ENCODE measurements at places on chromosomes 5 and 9.

- no peak for DNase-seq
Measured at GRCh38 chr5:92800365-92800764, 780.7 kb downstream of the NR2F1-AS1 start.

DNA sequence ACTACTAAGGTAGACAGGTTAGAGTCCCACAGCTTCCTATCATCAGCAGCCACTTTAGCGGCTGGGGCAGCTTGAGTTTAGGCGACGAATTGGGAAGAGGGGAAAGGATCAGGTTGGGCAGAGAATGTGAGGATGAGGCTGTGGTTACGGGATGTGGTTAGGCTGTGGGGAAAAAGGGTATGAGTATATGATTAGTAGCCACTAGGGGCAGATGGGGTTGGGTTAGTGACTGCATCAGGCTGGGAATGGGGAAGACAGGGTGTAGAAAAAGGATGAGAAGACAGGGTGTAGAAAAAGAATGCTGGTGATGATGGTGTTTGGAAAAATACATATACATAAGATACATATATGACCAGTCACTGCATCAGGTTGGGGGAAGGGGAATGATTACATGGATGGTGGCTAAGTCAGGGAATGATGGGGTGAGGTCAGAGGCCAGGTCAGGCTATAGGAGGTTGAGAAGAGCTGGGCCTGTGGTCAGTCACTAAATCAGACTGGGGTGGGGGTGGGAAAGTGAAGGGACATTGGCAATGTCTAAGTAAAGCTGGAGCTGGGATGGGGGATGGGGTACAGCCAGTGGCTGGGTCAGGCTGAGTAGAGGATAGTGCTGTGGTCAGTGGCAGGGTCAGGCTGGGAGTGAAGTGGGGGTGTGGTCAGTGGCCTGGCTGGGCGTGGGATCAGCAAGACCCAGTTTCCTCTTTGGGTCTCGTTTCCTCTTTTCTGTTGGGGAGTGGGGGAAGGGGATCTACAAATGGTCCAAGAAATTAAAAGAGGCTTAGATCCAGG lies 2.1 kb downstream of the TLN1 start:
- DNase-seq: peak; percentile 28

DNA sequence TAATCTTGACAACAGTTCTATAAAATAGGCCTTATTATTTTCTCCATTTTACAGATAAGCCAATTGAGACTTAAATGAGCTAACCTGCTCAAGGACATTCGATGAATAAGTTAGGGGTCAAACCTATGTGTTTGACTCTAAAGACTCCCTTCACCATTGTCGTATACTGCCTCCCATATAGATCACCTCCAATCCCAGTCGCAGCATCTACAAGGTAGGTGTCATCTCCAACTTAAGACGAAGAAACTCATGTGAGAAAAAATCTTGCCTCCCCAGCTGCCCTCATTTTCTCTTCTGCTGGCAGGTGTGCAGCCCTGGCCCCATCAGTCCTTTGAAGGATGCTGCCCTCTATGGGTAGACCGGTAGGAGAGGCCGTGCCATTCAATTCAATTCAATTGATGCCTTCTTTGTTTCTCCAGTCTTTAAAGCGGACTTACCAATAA lies 75.2 kb upstream of the SMARCA2 start:
- DNase-seq: peak; percentile 30

GRCh38 chr9:133884907-133885744 lies 107.0 kb downstream of the VAV2 start:
- peak; percentile 63 for DNase-seq

DNA sequence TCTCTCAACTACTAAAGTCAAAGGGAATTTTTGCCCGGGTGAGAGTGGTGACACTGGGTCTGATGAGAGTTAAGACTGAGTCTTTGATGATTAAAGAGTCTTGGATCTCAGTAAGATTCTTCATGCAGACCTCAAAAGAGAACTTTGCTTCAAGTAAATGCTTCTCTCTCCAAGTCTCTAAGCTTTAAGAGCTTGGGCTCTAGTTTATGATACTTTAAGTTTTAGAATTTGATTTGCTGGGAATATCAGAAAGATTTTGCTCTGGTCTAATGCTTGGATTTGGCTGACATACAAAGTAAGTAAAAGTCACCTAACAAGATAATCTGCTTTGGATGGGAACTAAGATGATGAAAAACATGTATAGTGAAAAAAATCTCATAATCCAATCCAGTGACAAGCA lies 566.3 kb downstream of the MAT2B start:
- no peak for DNase-seq

DNA sequence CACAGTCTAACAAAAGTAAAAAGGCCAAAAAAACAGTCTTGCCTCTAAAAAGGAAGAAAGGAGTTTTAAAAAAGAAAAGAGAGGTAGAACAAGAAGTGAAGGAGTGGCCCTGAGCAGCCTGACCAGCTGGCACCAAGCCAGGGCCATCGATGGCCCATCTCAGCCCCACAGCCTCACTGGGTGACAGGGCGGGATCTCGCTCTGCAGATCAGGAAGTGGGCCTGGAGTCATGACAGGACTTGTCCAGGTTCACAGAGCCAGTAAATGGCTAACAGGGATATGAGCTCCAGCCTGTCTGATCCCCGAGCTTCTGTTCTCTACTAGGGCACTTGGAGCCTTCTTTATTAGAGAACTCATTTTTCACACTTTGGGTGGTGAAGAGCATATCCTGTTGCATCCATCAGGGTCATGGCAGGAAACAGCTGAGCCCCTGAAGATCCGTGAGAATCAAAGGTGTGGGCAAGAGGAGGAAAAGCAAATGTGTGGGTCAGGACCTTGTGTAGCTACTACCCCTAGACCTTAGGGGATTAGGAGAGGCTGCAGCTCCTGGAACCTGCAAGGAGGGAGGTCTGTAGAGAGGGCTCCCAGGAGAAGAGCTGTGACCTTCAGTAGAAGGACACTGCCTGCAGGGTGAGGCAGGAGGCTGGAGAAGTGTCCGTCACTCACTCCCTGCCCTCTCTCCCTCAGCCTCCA lies 299.0 kb upstream of the MSX2 start:
- peak; percentile 31 for DNase-seq

GRCh38 chr5:148699028-148699427 lies 44.7 kb upstream of the HTR4 start:
- no peak for DNase-seq

- no peak for DNase-seq
Measured at GRCh38 chr5:10478436-10478835, 36.8 kb downstream of the ROPN1L start.

DNA sequence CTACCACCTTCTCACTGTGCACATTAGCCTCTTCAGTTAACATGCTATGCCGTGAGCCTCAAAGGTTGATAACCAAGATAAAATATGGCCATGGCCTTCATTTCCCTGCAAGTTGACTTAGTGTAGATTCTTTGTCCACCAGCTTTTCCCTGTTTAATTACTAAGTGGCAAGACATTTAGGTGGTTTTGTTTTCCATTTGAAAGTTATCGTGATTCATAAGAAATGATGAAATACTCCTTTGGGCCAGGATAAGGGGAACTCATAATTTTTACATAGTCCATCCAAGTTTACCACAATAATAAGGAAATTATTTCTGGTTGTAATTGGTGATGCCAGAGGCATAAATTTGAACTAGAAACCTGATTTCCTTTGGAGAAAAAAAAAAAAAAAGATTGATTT lies 609.6 kb downstream of the TAF11L14 start:
- no peak for DNase-seq

Measured in testis (tissue), 5 donors.